IPS DF 6.9 (cell line): ENCODE measurements at places on chromosomes 6 and 20.

DNA sequence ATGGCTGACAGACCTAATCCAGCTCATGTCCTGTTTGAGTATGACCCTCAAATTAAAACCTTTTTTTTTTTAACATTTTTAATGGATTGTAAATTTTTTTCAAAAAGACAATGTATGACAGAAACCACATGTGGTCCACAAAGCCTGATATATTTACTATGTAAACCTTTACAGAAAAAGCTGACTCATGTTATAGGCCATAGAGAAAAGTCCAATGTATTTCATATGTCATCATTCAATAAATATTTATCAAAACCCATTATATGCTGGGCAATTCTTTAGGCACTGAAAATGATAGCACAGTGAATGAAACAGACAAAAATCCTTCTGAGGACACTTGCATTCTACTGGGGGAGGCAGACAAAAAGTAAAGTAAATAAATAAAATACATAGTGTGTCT lies 826.2 kb upstream of the FLRT3 start:
- no peak for DNase-seq

DNA sequence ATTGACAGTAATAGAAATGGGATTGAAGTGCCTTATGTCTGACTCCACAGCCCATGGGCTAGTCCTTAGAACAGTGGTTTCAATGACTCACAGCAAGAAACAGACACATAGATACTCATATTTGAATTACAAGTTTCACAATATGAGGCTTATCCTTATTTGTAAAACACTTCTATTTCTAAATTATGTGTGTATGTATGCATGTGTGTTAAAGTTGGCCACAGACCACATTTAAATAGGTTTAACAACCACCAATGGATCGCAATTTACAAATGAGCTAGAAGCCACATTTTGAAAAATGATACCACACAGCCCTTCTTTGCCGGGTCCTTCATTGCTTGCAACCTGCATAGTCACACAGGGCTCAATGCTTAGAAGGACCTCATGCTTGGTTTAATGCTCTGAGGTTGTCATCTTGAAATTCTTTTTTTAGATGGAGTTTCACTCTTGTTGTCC lies 157.8 kb upstream of the PREP start:
- no peak for DNase-seq

DNA sequence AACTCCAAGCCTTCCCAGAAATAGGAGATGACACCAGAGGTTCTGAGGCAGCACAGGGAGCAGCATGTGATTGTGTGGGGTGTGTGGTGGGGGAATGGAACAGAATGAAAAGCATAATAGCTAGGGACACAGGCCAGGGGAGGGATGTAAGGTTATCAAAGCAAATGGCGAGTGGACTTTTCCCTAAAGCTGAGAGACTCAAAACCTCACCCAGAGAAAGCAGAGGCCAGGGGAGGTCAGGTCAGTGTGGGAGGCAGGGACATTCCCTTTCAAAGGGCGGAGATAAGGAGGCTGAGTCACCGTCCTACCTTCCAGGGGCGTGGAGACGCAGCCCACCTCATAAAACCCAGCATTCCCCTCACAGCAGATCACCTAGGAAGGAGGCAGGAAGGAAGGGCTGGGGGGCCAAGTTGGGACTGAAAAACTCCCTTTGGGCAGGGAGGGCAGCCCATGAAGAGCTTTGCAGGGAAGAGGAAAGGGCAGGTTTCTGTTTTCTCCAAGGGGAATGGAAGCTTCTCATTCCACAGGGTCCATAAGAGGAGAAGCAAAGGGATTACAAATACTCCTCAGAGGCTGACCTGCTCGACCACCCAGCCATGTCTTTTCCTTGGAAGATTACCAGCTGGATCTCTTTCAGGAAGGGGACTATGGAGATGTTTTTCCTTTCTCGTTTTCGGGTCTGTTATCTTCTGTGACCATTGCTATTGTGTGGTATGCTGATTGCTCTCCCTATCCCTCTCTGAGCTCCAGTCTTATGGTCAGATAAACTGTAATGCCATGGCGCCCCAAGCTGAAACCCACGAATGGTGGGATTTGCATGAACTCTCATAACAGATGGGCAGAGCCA lies 9.6 kb upstream of the LY6G5C start:
- no peak for DNase-seq

GRCh38 chr6:121382467-121383121 lies 48.3 kb upstream of the TBC1D32 start:
- DNase-seq = no peak

DNA sequence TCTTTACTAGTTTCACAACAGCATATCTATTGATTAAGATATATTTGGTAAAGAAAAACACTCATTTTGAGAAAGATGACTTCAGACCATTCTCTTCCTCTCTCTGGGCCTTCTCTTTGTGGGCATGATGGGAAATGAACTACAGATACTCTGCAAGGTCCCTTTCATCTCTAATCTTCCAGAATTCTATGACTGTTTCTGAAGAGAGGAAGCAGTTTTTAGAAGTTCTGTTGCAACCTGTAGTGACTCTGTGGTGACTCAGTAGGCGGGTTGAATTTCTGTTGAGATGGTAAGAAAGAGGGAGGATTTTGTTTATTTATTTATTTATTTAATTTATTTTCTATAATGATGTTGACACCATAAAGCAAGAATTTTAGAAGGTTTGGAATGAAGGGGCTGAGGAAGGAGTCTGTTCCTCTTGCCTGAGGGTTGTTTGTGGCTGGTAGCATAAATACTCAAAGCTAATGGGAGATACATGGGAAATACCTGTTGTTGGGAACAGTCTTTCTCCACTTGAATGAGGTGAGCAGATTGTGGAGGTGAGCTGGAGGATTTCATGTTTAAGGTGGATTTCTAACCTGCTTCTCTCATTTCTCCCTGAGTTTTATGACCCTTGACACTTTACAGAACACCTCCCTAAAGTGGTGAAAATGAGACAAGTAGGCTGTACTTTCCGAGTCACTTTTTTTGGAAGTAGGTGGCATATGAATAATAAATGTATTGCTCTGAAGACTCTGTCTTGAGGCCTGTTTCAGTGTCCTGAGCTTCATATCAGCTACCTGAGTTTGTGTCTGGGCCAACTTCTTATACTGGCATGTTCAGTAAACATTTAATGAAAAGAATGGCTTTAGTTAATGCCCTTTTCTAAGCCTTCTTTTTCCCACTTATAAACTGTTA lies 15.0 kb downstream of the ACSS2 start:
- DNase-seq = no peak

DNA sequence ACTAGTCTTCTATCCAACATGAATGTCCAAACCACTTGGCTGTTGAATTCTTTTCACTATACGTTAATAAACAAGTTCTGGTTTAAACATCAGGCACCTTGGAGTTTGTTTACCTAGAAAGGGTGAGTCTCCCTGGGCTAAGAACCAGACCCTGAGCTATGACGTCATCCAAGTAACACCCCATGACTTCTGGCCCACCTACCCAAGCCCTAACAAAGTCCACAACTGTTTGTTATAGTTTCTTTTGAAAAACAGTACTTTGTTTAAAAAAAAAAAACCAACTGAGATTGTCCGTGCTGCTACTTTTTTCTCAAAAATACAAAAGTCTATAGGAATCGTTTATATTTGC lies 146.9 kb upstream of the BEND6 start:
- DNase-seq = no peak

DNA sequence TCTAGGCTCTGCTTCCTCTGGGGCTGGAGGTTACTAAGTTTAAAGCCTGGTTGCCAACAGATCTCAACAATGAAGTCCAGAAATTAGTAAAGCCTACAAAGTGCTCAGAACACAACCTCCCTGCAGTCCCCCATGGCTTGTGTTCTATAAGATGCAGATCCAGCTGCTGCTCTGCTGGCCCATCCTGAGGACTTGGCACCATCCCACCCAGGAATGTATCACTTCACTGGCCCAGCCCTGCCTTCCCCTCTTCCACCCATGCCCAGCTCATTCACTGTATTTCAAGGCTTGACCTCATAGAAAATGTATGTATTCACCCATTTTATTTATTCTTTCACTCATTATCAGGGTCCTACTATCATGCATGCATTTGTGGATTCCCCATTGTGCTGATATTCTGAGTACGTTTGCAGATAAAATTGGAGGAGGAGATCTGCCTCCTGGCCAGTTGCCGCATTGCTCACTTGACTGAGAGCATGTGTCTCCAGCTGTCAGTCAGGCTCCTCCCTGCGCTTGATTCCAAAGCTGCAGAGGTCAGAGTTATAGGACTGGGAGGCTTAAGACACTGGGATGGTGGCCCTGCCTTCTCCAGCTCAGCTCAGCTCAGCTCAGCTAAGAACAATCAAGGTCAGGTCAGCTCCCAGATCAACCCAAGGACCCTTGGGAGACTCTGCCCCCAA lies 104.8 kb downstream of the MAFB start:
- DNase-seq = no peak

GRCh38 chr6:36999751-37000125 lies 5.7 kb upstream of the FGD2 start:
- DNase-seq = no peak

DNA sequence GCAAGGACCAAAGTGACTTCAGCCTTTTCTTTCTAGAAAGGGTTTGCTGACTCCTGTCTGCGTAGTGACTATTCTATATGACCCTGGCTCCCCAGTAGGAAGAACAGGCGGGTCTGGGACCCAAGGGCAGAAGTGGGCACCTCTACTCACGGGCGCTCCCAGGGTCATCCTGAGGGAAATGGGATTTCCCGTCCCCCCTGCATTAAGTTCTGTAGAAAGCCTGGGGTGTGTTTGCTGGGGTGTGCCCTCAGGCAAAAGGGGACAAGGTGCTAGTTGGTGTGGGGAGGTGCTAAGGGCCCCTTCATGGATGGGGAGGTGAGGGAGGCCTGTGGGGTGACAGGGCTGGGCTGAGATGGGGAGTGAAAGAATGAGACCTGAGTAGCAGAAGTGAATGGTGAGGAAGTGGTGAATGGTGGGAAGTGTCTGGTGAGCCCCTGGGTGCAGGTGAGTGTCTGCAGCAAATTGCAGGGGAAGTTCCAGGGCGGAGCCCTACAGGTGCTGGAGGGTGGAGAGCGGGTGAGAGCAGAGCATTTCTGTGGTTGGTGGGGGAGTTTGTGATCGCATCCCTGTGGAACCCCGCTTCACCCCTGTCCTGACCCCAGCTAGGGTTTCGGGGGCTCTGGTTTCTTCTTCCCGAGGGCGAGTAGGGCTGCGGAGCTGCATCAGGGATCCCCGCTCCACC lies 21.1 kb downstream of the RAET1L start:
- no peak for DNase-seq

DNA sequence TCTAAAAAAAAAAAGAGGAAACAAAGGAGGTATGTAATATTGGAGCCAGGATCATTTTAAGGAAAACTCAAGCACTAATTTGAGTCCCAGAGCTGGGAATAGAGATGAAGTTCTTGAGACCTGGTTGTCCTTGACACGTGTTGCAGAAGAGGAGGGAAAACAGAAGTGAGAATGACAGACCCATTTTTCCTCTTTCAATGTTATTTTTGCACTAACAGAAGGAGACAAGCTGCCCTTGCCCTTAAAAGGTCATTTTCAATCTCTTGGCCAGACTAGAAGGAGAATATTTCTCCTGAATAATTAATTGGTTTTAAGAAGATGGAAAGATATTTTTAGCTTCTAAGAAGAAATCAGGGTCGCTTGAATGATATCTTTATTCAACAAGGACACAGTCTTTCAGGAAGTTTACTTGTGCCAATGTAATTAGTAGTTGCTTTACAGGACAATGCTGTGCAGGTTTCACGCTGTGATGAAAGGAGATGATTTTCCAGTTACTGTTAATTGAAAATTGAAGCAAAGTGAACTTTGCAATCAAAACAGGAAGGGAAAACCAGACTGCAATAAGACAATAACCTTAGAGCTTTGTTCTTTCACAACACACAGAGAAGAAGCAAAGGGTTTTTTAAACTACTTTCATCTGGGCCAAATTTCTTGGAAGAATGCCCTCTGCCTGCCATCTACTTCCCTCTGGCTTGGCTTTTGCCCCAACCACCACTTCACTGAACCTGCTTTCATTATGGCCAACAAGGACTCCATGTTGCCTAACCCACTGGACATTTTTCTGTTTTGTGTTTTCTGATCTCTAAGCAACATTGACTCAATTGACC lies 107.8 kb upstream of the SHLD1 start:
- no peak for DNase-seq

DNA sequence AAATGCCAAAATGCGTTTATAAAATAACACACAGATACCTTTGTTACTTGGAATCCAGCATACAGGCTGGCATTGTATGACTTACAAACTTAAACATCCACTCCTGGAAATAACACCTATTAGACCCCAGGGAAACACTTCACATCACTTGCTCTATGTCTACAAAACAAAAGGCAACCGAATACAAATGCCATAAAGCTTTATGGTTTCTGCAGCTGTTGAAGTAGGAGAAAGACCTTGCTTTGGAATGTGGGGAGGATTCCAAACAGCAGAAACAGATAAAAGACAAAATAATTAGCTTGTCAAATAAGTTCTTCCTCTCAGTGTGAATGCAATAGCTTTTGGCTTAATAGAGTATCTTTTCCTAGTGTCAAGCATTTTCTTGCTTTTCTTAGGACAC lies 9.8 kb upstream of the AMD1 start:
- no peak for DNase-seq

GRCh38 chr6:17107863-17108262 lies 6.0 kb downstream of the STMND1 start:
- DNase-seq = no peak

DNA sequence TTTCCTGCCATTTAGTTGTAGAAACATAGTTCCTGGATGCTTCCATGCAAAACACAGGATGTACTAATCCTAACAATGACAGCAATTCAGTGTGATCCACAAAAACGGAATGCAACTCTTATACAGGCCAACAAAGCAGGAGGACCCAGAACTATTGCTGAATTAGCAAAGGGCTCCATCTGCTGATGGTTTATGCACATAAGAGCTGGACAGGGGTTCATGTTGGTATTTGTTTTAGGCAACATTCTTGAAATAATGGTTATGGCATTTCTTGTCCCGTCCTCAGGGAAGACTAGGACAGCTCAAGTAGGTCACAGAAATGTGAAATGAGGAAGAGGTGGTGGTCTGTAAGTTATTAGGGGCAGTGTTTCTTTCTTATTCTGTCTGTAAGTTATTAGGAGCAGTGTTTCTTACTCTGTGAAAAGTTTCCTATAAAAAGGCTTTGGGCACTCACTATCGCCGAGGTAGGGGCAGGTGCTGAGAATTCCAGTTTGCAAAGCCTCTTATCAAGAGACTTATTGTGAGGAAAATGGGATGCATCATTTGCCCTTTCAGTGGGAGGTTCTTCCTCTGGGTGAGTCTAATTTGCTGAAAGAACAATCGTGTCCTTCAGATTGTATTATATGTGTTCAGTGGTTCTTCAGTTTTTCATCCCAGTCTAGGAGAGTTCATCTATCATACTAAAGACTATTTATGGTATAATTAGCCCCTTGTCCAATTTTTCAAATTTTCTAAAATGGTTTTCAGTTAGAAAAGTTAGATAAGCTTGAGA lies 171.1 kb downstream of the MCHR2 start:
- DNase-seq = no peak

GRCh38 chr20:57236813-57237584 lies 29.4 kb downstream of the BMP7 start:
- DNase-seq = no peak
